ENCODE measurements at places on chromosomes 16 and 17.

DNA sequence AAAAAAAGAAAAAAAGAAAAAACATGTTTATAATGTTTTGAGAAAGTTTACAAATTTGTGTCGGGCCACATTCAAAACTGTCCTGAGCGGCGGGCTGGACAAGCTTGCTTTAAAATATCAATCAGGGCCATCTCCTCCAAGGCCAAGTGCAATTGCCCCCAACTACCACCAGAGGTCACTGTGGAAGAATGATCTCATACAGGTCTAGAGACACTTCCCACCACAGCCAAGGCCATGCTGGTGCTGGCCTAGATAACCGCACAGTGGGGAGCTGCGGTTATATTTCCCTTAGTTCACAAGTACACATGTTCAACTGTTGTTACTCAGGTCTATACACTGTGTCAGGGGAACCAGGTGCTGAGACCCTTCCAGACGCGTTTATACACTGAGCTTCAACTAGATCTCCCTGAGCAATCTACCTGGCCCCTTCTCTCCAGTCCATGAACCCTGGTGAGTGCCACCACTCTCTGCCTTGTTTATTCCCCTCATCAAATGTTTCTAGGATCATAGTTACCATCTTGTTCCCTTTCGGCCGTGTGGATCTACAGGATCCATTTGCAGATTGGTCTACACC is 83.8 kb upstream of the CCL2 start:
- peak; percentile 52 for DNase-seq

DNA sequence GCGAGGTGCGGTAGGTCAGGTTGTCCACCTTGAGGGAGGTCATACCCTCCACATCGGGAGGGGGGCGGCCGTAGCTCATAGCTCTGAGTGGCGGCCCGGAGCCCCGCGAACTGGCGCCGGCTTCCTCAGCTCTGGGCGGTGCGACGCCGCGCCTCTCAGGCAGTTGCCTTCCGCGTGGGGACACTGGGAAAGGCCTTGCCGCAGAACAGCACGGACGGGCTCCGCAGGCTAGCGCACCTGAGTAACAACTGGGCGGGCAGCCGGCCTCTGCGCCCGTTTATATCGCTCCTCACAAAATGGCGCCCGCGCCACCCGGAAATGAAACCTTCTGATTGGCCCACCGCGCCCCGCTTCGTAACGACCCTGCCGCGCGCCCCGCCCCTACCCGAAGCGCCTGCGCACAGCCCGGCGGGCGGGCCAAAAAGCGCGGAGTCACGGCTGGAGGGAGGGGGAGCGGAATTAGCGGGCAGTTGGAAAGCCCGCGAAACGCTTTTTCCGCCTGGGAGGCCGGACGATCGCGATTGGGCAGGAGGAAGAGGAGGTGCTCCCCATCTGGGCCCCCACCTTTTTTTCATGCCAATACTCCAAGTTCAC is at the start of gene SRSF2:
Gene SRSF2, minus strand, starts transcription at position 250 of the 594 bp plus-strand sequence. Its CDS starts 171 bp downstream, at position 79.
- DNase-seq, result peak; percentile 99

DNA sequence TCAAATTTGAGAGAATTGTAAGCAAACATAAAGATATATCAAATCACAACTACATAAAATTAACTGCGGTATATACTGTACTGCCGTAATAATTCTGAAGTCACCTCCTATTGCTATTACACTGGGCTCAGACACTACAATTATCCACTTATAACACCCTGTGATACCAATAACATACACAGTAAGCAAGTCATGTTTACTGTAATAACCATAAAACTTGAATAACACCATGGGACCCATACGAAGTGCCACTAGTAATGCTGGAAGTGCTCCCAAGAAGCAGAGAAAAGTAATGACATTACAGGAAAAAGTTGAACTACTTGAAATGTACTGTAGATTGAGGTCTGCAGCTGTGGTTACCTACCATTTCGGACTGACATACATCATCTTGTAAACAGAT is 24.0 kb downstream of the CMC2 start:
- no peak for DNase-seq

- peak; percentile 61 for DNase-seq
Observed at GRCh38 chr17:75260641-75261335, 618 bp downstream of the GGA3 start.

DNA sequence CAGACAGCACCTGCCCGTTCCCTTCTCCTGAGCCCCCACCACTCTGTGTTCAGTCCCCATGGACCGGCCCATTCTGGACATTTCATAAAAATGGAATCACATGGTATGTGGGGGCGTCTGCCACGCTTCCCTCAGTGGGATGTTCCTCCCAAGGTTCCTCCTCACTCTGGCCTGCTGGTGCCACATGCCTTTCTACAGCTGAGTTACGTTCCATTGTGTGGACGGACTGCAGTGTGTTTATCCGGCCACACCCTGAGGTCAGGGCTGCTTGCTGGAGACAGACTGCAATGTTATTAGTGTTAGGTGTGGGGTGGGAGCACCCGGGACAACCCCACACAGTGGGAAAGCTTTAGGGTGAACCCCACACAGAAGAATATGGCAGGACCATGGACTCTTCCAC is 5.9 kb upstream of the AATK start:
- DNase-seq, result no peak

- no peak for DNase-seq
Observed at GRCh38 chr17:63279498-63280230, 166.4 kb downstream of the CYB561 start.

GRCh38 chr16:11627292-11627663 is 40.6 kb upstream of the LITAF start:
- DNase-seq, result no peak

DNA sequence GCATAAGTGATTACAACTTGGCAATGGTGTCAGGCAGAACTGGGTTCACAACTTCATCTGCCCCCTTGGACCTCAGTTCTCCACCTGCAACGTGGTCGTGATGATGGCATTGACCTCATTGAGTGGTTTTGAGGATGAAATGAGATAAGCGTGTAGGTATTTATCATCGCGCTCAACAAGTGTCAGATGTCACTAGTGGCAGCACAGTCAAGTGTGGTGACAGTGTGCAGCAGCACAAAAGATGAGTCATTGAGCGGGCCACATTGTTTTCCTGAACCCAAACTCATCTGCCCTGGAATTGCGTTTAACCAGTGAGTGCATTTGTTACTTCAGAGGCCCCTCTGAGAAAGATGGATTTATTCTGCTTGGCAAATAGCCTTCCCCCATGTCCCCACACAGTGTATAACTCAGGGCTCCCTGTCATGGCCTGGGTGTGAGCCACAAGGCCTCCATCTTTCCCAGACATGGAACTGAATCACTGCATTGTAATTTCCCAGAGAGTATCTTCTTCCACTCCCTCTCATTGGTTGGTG is 20.9 kb downstream of the IRX3 start:
- DNase-seq, result no peak

DNA sequence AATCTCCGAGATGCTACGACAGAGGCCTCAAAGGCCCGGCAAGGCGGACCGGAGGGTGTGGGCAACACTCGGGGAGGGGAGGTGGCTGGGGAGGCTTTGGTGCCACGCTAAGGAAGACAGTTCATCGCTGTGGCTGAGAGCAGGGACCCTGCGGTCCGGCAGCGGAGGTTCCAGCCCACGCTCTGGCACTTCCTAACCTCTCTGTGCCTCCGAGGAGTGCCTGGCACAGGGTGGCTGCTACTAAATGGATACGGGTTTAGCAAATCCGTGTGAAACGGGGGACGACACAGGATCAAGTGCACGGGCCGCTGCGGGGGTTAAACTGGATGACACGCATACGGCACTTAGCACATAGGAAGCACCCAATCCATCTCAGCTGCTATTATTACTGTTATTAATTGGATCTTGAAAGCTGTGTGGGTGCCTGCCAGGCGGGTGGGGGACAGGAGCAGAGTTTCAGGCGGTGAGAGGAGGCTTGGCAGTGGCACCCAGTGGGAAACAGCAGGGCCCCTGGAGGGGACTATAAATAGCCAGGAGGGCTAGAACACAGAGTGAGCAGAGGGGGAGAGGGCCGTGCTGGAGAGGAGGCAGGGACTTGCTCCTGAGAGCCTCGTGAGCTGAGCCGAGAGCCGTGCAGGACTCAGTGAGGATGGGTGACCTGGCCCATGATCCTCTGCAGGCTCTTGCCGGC is 45.0 kb downstream of the ABR start:
- no peak for DNase-seq

GRCh38 chr17:66386498-66387351 is 84.3 kb downstream of the PRKCA start:
- DNase-seq, result no peak

- no peak for DNase-seq
Observed at GRCh38 chr17:80882323-80882722, 109.3 kb upstream of the CHMP6 start.

DNA sequence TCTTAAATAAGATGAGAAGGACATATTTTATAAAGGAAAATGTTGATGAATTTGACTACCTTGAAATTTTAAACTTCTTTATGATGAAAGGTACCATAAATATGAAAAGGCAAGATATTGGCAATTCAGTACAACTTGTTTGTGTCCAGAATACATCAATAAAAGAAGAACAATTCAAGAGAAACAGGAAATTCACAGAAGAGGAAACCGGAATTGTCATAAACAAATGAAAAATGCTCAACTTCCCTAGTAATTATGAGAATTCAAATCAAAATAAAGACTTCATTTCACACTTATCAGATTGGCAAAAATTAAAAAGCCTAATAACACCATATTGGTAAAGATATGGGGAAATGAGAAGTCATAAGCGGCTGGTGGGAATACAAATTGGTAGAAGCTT is 54.3 kb downstream of the WSB1 start:
- no peak for DNase-seq

- DNase-seq, result no peak
Observed at GRCh38 chr16:4057439-4057877, 58.8 kb downstream of the ADCY9 start.

- DNase-seq, result no peak
Observed at GRCh38 chr17:83187782-83188311, 108.4 kb downstream of the METRNL start.

DNA sequence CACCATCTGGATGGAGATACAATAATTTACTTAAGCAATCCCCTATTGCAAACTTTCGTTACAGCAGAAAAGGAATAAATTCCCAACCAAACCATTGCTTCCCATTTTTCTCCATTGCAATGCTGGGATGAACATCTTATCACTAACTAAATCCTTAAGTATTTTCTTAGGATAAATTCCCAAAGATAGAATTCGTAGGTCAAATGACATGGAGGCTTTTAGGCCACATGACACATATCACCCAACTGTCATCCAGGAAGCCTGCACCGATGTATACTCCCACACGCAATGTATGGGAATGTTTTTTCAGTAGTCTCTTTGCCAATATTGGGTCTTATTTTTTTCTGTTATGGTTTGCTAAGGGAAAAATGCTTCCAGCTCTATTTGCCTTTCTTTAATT is 1.6 kb upstream of the TLCD2 start:
- no peak for DNase-seq

- no peak for DNase-seq
Observed at GRCh38 chr17:65409381-65409780, 152.1 kb downstream of the AXIN2 start.

- DNase-seq, result no peak
Observed at GRCh38 chr17:18974407-18975149, 22.6 kb downstream of the SLC5A10 start.

GRCh38 chr16:19884611-19885450 is at the start of gene GPRC5B:
Gene GPRC5B, minus strand, starts transcription at chr16:19884848. Its CDS starts 12,003 bp downstream, at chr16:19872845.
- peak; percentile 48 for DNase-seq

DNA sequence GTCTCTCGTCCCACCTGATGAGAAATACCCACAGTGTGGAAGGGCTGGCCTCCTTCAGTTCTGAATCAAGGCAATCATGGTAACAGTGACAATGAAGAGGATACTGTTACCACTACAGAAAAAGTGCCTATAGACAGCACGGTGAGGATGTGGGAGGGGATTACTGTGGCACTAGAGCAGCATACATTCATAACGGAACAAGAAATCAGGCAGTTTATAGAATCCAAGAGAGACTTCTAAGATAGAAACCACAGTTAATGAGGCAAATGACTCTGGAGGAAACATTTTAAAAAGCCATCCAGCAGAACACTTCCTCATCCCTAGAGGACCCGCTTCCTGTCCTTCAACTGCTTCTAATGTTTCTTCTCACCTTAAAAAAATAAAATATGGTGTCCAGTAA is 2.7 kb downstream of the RUSF1 start:
- no peak for DNase-seq

DNA sequence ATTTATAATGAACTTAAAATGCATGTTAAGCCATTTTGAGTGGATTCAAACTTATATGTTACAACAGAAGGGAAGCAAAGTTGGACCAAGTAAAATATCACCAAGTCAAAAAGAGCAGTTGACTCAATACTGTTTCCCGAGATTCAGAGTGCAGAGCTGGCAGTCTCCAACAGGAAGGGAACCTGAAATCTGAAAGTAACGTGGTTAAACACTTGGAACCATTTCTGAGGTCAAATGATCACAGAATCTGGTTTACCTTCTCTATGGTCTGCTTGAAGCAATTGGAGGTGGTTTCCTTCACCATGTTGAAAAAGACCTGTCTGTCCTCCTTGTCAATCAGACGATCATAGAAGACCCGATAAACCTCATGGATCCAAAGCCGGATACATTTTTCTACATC is 86.5 kb downstream of the LYRM1 start:
- DNase-seq, result no peak

- no peak for DNase-seq
Observed at GRCh38 chr16:12268606-12269005, 292.1 kb downstream of the SNX29 start.

- no peak for DNase-seq
Observed at GRCh38 chr16:69839798-69840409, 77.8 kb downstream of the WWP2 start.

GRCh38 chr16:15518381-15519351 is 84.3 kb downstream of the BMERB1 start:
- no peak for DNase-seq

DNA sequence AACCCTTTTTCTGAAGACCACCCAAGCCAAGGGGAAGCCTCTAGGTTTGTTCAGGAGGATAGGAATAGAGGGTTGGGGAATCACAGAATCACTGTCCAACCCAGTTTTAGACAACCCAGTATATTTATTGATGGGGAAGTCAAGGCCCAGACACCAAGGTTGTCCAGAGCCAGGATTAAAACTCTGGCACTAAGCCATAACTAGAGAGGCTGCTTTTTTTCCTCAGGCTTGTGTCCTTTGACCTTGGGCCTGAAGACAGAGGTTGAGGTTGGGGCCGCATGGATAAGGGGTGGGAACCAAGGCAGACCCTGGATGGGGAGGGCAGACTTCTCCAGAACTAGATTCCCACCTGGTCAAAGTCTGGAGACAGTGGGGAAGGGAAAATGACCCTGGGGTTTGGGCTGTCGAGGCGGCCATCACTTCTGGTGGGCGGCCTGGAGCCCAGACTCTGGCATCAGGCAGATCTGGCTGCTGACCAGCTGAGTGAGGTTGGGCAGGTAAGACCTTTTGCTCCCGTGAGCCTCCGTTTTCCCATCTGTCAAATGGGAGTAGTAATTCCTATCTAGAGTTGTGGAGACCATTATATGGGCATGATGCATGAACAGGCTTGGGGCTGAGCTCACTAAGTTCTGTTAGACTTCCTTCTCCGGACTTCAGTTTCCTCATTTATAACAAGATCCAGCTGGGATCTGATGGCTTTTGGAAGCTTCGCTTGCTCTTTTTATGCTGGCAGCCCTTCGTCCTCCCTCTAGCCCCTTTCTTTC is 17.9 kb downstream of the IGFBP4 start:
- no peak for DNase-seq

Data from CD4-positive, alpha-beta T cell treated with Interleukin-1 beta for 1 hour (primary cell).